ENCODE measurements at places on chromosomes 6 and 20.
A peak's percentile ranks its signal among the peaks of the same experiment; 100 is the strongest.

GRCh38 chr20:16216227-16216913 lies 356.9 kb downstream of the KIF16B start:
- no peak for DNase-seq

GRCh38 chr20:21006611-21007010 lies 99.5 kb downstream of the LINC00237 start:
- DNase-seq, result no peak

DNA sequence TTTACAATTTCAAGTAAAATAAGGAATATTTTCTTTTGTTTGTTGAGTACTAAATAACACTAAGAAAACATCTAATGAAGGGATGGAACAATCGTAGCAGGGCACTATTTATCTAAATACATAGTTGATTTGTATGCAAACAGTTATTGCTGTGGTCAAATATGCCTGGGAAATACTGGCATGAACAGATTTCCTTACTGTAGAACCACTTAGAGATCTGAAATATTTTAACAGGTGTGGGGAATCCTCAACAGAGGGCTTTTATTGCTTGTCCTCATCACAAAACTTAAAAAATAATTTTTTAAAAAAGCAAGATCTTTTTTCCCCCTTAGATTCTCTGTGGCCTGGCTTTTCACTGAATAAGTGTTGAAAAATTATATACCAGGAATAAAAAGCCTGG lies 233.0 kb upstream of the FAM83B start:
- no peak for DNase-seq

DNA sequence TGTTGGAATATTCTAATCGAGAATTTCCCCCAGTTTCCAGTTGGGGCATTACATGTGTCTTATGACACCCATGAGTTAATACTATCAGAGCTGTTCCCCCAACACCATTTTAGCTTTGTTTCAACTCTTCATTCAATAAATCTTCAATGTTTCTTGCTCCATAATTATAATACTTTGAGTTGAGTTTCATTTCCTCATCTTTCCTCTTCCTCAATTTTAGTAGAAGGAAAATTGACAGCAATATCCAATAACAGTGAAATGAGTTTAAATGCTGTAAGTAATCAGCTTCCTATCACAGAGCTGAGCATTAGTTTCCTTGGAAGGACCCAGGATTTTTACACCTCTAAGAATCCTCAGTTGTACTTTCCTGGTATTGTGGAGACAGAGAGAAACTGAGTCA lies 1.0 kb upstream of the STMND1 start:
- DNase-seq, result no peak

DNA sequence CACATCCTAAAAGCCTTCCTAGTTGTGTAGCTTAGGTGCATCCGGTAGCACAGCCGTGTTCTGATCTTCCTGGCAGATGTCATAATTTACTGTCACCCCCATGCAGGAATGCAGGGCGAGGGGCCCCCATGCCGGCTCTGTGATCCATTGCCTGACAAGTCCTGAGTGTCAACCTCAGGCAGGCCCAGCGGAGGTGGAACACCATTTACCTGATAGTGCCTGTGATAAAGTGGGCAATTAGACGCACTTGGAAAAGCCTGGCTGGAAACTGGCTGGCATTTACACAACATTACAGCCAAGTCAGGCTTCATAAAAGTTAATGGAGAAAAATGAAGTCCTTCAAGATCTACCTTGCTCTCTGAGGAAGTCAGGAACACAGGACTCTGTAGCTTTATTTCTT lies 521.4 kb upstream of the JAG1 start:
- no peak for DNase-seq

DNA sequence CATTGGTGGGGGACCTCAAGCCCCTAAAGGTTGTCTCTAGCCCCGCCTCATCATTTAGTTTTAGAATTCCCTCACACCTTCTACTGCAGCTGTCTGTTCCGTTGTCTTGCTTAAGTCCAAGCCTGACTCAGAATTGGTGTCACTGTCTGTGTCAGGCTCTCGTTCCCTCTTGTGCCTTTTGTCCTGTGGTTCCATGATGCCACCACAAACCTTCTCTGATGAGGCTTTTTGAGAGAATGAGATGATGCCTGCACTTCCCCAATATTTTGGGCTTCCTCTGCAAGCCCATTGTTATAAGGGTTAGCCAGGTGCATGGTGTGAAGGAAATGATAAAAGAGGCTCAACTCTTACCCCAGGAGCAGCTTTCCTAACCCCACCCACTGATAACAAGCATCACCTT lies 8.1 kb upstream of the AKIRIN2 start:
- no peak for DNase-seq

DNA sequence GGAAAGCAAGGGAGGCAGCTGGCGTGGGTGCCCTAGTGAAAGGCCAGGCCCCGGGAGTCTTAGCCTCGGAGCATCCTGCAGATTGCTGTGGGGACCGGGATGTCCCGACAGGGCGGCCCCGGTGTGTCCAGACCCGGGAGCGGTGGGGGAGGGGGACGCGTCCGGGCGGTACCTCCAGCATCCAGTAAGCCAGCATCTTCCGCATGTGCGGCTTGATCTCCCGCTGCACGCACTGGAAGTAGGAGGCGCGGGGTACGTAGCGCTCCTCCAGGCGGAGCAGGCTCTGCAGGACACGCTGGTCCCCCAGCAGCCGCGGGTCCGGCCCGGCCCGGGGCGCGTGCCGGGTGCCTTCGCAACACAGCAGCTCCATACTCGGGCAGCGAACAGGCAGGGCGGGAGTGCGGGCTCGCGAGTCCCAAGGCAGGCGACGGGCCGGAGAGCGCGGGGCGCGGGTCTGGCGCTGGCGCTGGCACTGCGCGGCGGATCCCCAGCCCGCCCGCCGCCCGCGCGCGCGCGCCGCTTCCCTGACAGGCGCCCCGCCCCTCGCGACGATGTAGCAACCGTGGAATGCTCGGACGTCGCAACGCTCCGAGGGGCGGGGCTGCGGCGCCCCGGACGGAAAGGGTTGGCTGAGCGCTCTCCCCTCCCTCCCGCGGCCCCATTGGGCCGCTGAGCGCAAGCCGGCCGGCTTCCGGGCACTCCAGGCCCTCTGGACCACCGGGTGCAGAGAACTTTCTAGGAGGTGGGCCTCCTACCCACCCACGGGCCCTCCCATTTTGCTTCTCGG lies at the start of gene CCND3:
Gene CCND3, minus strand, starts transcription at position 529 of the 787 bp plus-strand sequence. Its CDS starts 159 bp downstream, at position 370.
- DNase-seq, result peak; percentile 91

DNA sequence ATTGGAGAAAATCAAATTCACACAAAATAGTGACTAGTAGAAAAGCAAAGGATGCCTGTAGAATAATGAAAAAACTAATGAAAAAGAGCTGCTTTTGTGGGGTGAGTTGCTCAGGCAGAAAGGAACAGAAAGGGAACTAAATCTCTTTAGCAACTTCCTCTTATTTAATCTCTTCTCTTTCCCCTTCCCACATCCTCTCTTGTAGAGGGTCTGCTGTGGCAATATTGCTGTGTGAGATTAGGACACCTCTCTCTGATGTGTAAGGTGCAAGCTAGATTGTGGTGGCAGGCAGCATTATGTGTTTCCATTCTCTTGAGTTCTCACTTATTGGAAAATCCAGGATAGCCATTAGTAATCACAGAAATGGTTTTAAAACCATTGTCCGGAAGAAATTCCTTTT lies 49.7 kb downstream of the SYNE1 start:
- DNase-seq, result no peak

- DNase-seq, result no peak
These were observed 312.3 kb upstream of the SUPT3H start for GRCh38 chr6:45689926-45690615.

DNA sequence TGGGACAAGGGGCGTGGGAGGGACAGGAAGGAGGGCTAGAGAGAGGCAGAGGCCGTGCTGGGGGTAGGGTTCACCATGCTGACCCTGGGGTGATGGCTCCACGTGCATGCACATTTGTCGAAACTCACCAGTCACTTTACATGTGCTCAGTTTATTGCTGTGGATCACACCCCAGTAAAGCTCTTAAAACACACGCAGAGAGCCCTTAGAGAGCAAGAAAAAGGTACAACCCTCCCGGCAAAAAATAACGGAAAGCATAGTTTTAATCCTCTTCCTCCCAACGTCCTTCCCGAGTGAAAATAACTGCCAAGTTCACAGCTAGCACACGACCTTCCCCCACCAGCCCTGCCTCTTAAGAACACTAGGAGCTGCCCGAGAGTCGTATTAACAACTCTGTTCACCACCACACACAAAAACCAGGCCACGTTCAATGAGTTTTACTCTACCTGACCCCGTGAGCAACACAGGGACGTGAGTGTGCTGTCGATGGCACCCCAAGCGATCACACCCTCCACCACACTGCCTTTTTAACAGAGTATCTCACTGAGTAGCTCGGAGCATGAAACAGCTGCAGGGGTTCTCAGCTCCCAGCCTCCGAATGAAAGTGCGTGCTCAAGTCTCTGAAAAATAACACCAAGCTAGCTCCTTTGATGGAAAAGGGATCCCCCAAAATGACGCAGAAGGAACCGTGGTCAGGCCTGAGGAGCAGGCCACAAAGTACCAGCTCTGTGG lies 39.7 kb downstream of the TAF4 start:
- DNase-seq, result peak; percentile 21

- no peak for DNase-seq
These were observed 62.0 kb upstream of the SMLR1 start for GRCh38 chr6:130765181-130765727.

GRCh38 chr6:31037682-31038081 lies 27.4 kb downstream of the MUC22 start:
- no peak for DNase-seq

DNA sequence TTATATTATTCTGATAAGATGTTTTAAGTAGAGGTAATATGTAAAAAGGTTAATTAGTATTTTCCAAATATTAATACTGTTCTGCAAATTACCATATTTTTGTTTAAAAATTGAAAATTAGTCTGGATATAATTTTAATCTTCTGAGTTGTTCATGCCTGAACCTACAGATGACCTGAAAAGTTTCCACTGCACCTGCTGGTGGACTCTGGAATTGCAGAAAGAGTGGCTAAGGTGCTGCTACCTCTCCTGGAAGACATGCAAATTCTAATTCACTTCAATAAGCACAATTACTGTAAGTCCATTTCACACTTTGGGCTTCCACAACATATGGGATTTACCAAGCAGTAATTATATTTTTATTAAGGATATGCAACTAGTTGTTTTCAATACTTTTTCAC lies 77.7 kb upstream of the OLIG3 start:
- no peak for DNase-seq

DNA sequence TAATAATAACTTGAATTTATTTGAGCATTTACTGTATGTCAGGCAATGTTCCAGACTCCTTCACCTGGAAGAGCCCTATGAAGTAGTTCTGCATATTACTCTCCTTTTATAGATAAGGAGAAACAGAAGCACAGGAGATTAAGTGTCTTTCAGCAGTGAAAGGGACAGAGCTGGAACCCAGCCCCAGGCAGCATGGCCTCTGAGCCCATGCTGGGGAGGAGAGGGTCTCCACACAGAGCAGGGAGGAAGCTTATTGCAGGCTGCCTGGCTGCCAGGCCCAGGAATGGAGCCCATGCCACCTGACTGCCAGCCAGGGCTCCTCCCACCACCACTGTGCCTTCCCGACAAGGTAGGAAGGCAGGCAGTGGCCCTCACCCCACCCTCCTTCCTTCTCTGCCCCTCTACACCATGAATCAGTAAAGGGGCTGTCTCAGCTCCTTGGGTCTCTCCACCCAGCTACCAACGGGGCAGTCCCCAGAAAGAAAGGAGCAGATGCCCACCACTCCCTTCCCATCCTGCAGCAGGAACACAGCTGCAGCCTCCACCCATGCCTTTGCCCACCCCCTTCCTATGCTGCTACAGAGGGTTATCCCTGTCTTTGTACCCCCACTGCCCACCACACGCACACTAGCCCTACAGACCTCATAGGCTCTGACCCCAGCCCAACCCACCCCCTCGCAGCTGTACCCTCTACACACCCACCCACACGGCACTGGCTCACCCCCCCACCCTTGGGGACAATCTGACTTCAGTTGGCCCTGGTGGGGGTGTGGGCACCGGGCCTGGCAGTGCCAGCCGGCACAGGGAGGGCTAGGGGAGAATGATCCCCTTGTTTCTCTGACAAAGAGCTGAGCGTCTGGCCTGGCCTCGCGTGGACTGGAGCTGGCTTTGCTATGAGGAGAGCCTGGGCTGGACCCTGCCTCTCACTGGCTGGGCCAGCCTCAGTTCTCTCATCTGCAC lies 41.8 kb downstream of the TFEB start:
- DNase-seq, result peak; percentile 78

DNA sequence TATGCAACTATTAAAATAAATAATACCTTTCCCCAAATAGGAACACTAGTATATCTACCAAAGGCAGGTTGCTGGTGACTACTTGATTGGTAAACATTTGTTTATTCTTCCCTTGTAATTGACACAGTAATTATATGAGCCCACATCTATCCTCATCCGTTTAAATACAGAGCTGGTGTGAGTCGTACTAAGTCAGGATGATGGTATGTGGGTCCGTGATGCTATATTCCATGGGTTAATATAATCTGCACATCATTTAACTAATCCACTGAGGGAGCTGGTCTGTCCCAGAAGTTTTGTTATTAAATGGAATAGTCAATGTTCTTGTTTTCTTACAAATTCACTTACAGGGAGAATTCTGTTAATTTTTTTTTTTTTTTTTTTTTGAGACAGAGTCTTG lies 164.0 kb upstream of the AGPAT4 start:
- no peak for DNase-seq

DNA sequence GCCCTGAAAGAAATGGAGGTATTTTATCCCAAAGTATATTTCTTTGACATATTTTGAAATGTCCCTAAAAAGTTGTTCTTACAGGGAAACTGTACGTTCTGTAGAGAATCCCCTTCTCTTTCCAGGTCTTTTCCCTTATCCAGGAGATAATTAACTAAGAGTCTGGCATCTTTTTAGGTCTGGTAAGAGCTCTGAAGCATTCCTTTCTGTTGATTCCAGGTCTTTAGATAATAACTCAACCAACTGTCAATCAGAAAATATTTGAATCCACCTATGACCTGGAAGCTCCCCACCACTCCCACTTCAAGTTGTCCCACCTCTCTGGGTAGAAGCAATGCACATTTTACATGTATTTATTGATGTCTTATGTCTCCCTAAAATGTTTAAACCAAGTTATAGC lies 26.0 kb upstream of the CENPW start:
- no peak for DNase-seq

DNA sequence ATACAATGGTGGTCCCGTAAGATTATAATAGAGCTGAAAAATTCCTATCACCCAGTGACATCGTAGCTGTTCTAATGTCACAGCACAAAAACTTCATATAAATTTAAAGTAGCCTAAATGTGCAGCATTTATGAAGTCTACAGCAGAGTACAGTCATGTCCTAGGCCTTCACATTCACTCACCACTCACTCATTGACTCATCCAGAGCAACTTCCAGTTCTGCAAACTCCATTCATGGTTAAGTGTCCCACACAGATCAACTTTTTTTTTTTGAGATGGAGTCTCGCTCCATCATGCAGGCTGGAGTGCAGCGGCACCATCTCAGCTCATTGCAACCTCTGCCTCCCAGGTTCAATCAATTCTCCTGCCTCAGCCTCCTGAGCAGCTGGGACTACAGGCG lies 20.9 kb upstream of the KCNG1 start:
- no peak for DNase-seq

DNA sequence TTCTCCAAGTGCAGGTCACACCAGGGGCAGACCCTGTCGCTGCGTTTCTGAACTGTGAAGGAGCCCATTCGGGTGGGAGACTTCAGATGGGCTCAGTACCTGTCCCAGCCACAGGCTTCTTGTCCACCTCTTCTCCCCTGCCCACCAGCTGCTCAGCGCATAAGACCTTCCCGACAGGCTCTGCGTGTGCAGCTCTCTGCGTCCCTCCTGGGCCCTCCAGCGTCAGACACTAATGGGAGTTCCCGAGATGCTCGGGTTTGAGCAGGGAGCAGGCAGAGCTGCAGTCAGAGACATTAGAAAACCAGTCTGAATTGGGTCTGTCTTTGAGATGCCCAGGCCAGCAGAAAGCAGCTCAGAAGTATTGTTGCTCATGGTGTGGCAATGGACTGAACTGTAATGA lies 50.4 kb downstream of the TCP11 start:
- no peak for DNase-seq

- DNase-seq, result peak; percentile 60
These were observed 567 bp upstream of the SLC18B1 start for GRCh38 chr6:132798869-132799538.

Measured in hypothalamus (tissue), 51 donors.